NCI-H1048 (cell line): ENCODE measurements at places on chromosomes 6 and 20.

GRCh38 chr6:130138909-130139242 lies 83.9 kb downstream of the SAMD3 start:
- no peak for DNase-seq

DNA sequence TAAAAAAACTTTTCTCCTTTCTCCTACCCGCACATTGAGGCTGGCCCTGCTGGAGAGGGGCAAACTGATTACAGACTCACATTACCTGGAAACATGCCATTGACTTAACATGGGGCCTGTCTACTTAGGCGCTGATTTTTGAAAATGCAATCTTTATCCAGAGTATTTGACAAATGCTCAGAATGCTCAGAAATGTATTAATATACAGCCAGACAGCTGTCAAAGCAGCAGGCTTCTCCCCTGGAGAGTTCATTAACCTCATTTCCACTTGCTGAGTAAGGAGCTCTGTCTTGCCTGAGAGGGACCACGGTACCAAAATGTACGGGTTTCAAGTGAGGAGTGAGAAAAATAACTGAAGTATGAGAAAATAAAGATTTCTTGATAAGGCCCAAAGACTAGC lies 95.7 kb downstream of the PAX1 start:
- no peak for DNase-seq

GRCh38 chr6:134447883-134448387 lies 130.0 kb upstream of the SGK1 start:
- no peak for DNase-seq

- DNase-seq = no peak
Measured at GRCh38 chr20:55540013-55540412, 465.3 kb downstream of the CBLN4 start.

GRCh38 chr20:13024596-13024995 lies 15.8 kb downstream of the SPTLC3 start:
- no peak for DNase-seq

DNA sequence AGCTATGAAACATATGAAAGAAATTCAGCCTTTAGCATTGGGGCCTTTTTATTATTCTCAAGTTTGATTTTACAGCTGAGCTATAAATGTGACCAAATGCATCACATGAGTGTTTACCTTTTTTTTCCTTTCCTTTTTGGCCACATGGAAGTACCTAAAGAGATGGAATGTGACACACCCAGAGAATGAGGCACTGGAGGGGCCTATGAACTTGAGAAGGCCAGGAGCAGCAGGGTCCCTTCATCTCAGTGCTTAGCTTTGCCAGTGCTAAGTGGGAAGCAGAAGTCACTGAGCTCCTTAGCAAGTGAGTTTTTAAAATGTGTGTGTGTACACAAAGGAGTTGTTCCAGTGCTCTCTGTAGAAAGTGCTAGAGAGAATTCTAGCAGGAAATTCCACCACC lies 44.7 kb downstream of the RREB1 start:
- no peak for DNase-seq

DNA sequence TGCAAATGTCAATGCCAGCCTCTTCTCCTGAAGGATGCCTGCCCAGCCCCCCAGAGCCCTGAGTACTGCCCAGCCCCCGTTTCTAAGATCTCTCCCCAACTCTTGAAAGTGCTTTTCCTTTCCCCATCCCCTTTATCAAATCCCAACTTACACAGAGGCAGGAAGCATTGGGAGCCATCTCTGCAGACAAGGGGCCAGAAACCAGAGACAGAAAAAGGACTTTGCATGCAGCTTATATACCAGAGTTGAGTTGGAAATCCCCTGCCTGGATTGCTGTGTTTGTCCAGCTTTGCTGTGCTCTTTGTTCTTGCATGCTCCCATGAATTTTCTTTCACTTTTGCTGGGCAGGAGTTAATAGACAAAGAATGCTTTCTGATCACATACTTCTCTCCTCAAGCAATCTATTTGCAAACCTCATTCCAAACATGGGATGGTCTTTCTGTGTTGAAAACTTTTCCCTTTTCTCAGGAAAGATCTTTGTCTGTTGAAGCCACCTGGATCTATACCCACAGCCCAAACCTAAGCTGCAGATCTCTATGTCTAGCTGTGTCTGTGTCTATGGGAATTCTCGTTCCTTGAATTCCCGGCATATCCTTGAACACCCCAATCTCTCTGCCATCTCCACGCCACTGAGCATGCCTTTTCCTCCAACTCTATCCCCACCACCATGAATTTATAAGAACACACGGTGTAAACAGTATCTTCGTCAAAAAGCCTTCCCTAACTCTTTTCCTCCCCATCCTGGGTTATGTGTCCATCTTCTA lies at the start of gene UBD:
UBD (minus strand) TSS at position 209 of the 764 bp plus-strand sequence; CDS start at position 178, 31 bp downstream.
- DNase-seq = no peak

DNA sequence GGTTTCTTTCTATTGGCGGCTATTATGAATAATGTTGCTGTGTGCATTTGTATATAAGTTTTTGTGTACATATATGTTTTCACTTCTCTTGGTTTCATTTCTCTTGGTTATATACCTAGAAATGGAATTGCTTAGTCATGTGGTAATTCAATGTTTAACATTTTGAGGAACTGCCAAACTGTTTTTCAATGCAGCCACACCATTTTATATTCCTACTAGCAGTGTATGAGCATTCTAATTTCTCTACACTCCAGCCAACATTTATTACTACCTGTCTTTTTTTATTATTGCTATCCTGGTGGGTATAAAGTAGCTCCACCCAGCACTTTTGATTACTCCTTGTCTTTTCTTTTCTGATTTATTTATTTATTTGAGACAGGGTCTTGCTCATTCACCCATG lies 54.8 kb downstream of the PHACTR2 start:
- DNase-seq = no peak

DNA sequence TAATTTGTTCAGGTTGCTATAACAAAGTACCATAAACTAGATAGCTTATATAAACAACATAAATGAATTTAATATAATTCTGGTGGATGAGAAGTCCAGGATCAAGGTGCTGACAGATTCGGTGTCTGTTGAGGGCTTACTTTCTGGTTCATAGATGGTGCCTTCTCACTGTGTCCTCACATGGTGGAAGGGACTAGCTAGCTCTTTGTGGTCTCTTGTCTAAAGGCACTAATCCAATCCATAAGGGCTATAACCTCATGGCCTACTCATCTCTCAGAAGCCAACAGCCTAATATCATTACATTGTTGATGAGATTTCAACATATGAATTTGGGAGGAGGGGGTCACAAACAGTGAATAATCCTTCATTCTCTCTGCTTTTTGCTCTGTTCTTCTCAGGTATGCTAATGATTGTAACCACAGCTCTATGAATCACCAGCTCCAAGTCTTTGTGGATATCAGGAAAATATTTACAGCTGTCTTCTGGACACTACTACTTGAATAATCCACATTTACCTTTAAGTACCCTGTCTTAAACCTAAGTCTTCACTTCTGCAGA lies 122.3 kb downstream of the NKAIN2 start:
- DNase-seq = no peak

GRCh38 chr20:1209447-1210387 lies 6.5 kb downstream of the C20orf202 start:
- no peak for DNase-seq
